Stromal cell of bone marrow (primary cell): ENCODE measurements at places on chromosomes 3 and 15.

- peak; percentile 42 for DNase-seq
These were observed 34.6 kb downstream of the GLDN start for GRCh38 chr15:51375966-51376640.

GRCh38 chr3:190810957-190811356 lies 51.5 kb downstream of the GMNC start:
- DNase-seq, result no peak

DNA sequence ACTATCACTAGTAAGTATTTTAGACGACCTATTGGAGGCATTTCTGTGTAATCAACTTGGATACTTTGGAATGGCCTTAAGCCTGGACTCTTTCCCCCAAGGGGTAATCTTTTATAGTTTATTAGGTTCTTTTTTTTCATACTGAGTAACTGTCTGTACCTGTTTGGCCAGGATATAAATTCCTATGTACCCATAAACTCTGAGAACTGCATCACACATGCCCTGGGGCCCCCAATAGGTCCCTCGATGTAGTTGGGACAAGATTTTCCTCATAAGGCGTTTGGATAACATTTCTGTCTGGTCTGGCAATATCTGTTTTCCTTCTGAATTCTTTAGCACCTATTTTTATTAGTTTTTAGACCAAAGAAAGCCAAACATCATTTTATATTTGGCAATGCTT lies 86.4 kb upstream of the WNT7A start:
- DNase-seq, result no peak

DNA sequence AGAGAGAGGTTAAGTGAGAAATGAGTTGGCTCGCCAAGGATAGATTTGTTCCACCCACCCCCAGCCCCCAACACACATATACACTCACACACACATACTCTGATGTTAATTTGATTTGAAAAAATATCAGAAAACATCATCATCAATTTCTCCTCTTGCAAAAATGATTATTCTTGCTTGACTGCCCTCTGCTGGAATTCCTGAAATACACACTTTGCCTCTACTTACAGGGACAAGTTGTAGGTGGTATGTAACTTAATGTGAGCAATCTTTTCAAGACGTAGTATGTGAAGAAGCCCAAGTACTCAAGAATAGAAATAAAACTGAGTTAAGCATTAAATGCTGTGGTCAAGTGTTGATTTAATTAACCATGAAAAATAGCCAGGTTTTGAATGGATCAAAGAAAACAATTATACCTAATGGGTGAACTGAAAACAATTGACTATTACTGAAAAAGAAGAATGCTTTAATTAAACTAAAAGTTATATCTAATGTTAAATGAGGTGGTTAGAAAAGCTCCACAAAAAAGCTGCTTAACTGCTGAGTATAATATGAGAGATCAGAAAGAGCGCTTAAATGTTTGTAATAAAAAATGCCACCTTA lies 46.6 kb upstream of the MDFIC2 start:
- DNase-seq, result peak; percentile 16

- DNase-seq, result no peak
These were observed 43.9 kb upstream of the BHLHE40 start for GRCh38 chr3:4935347-4935746.

DNA sequence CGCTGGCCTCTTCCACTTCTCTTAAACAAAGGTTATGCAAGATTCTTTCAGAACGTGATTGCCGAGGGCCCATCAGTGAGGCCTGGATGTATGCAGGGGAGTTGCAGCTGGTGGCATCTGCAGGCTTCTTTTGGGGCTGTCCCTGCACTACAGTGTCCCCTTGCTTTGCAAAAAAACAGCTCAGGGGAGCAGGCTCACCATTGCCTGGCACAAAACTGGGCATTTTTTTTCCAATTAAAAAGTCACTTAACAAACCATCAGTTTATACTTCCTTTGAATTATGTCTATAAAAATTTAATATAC lies 148.6 kb downstream of the ATP10A start:
- DNase-seq, result no peak
